CD4-positive, alpha-beta T cell treated with Interleukin-4 for 4 hours (primary cell): ENCODE measurements at places on chromosomes 16 and 17.

GRCh38 chr17:15740570-15741120 is 8.6 kb downstream of the TBC1D26 start:
- no peak for DNase-seq

- no peak for DNase-seq
These were observed 399.7 kb downstream of the CPPED1 start for GRCh38 chr16:12403746-12404658.

DNA sequence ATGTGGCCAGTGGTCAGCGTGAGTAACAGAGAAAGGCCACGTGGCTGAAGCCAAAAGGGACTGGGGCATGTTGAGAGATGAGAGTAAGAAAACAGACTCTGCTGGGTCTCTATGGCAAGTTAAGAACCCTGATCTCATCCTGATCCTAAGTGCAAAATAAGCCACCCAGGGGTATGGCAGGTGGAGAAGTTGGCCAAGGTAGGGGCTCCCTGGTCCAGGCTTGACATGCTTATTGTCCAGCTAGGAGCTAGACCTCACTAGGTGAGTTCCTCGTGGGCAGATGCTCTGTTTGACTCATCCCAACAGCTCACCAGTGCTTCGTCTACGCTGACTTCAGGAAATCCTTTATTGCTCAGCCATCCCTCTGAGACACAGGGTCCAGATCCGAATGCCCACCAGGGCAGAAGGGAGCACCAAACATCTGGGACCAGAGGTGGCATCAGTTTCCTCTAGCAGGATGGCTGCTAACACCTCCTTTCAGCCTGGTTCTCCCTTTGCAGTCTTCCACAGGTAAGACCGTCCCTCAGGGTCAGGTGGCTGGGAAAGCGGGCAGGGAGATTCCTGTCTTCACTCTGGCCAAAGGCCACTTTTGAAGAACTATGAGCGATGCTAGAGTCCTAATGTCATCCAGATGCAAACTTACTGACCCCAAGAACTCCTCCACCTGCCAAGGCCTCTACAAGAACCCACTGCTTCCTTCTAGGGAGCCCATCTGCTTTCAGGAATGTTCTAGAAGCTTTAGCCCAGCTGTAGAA is 99.5 kb downstream of the CDYL2 start:
- no peak for DNase-seq

- DNase-seq: no peak
These were observed 97.1 kb downstream of the ITFG1 start for GRCh38 chr16:47363761-47364160.

DNA sequence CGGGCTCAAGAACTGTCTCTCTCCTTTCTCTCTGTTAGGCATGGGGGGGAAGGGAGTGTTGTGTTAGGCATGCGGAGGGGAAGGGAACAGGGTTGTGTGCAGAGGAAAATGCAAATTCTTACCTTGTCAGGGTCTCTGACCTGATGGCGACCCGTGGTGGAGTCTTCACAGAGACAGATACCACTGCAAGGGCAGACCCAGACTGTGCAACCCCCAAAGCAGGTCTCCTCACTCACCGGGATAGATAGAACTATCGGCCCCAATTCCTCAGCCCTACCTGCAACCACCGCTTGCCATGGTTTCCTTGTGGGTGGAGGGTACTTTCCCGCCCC is 9.6 kb upstream of the MPP2 start:
- no peak for DNase-seq

GRCh38 chr16:16017812-16018211 is 68.4 kb downstream of the ABCC1 start:
- DNase-seq: no peak

GRCh38 chr16:30748634-30749445 is 615 bp downstream of the PHKG2 start:
- peak; percentile 11 for DNase-seq

DNA sequence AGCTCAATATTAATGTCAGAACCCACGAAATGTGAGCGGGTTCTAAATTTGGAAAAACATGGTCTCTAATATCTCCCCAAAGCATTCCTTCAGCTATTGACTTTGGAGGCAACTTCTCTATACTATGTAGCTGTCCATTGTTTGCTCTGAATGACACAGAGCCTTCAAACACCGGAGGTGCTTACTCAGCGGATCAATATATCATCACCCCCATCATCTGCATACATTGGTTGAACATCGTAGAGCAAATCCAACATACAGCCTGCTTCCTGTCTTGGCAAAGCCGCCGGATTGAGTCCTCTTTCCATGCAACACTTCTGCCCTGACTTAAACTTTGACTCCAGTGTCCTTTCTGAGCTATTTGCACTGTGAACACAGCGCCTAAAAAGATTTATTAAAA is 61.3 kb downstream of the C17orf67 start:
- DNase-seq: no peak

- no peak for DNase-seq
These were observed 449.8 kb downstream of the SHISA9 start for GRCh38 chr16:13351181-13351580.

DNA sequence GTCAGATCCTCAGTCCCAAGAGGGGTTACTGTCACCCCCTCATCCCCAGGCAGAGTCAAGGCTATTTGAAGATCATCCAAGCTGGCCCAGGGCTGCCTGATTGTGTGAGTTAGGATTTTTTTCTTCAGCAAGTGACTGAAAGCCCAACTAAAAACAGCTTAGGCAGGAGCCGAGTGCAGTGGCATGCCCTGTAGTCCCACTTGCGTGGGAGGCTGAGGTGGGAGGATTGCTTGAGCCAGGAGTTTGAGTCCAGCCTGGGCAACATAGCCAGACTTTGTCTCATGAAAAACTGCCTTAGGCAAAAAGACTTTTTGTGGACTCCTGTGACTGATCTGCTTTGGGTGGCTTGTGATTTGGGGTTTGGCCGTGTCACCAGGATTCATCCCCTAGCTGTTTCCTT is 19.9 kb downstream of the PGS1 start:
- DNase-seq: no peak

DNA sequence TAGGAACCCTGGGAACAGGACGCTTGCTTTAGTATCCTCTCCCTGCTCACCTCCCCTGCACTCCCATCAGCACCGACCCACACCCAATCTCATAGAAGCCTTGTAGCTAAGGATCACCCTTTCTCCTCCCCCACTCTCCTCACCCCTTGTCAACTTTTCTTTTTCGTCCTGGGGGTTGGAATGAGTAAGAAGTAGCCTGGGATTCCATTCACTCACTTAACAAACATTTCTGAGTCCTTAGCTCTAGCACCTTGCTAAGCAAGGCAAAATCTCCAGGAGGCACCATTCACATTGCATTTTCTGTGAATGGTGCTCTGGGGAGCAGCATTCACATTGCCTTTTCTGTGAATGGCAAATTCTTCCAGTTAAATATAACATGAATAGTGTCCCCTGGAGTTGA is 1.1 kb upstream of the PGAP3 start:
- no peak for DNase-seq

GRCh38 chr17:8420041-8420934 is 15.4 kb upstream of the NDEL1 start:
- DNase-seq: no peak

- DNase-seq: no peak
These were observed 126.0 kb downstream of the RAB11FIP4 start for GRCh38 chr17:31517524-31517923.

- peak; percentile 45 for DNase-seq
These were observed 862 bp downstream of the DCAKD start for GRCh38 chr17:45050481-45051059.

- no peak for DNase-seq
These were observed 4.3 kb downstream of the TK1 start for GRCh38 chr17:78182504-78182903.

GRCh38 chr17:67441052-67441895 is 64.2 kb downstream of the PITPNC1 start:
- peak; percentile 98 for DNase-seq

DNA sequence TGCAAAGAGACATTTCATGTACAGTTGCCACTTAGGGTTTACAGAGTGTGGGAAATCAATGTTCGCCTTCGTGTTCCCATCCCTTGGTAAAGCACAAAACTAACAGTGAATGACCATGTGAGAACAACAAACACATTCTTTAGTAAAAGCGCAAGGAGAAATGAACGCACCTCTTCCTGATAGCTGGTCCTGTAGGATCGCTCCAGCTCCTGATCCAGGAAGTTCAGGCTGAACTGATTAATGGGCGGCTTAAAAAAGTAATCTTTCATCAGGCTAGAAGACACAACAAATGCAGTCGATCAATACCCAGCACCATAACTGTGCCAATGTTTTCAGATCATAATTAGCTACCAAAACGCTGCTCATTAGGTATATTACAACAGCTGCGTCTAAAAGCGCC is 108.3 kb upstream of the CREBBP start:
- DNase-seq: no peak

DNA sequence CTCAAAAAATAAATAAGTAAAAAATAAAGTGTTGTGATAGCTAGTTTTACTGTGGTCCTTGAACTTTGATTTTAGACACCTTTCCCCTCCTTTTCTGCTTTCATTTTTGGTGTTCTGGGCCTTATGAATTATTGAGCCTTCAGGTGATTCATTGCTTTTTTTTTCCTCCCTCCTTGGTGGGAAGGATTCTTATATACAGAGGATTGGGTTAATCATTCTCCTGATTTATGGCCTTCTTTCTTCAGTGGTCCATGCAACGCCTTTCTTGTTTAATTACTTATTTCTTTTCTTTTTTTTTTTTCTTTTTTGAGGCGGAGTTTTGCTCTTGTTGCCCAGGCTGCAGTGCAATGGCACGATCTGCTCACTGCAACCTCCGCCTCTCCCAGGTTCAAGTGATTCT is 8.0 kb upstream of the MYL4 start:
- no peak for DNase-seq

DNA sequence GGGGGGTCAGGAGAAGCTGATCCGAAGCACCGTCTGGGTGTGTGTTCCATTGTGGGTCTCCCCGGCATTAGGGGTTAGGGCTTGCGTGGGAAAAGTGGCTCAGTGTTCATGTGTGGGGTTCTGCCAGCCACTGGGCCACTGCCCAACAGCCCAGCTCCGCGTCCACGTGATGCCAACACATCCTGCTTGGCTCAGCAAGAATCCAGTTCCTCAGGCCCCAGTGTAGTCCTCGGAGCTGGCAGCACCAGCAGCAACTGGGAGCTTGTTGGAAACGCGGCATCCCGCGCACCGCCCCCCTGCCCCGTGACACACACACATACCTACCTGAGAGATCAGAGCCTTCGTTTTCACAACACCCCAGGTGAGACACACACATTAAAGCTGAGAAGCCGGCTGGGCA is 18.9 kb downstream of the LGALS9 start:
- DNase-seq: no peak

- no peak for DNase-seq
These were observed 10.9 kb upstream of the SLC7A5 start for GRCh38 chr16:87880117-87880696.

GRCh38 chr16:69840975-69841374 is 78.8 kb downstream of the WWP2 start:
- DNase-seq: no peak

- DNase-seq: no peak
These were observed 102.4 kb downstream of the MAP2K6 start for GRCh38 chr17:69516911-69517310.

DNA sequence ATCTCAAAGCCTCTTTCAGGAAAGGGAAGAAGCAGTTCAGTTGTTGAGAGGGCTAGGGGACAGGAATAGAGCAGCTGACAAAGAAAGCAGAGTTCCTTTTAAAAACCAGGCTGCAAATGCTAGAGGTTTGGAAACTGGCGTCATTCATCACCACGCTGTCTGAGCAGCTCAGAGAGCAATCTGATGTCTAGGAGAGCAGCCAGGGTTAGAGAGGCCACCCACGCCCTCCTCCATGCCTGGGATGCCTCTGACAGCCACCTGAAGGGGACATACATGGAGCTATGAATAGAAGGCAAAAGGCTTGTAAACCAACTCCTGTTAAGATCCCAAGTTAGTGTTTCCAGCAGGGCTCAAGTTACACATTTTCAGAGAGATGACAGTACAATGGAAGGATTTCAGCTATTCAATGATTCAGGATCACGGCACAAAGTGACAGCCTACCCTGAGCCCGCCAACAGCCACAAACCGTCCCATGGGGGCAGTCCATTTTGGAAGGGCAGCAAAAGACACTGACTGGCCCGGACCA is 12.4 kb downstream of the RAB5C start:
- DNase-seq: no peak

- no peak for DNase-seq
These were observed 43.7 kb downstream of the PKD1L3 start for GRCh38 chr16:71956486-71956885.

- DNase-seq: no peak
These were observed 128.2 kb downstream of the ZNF778 start for GRCh38 chr16:89345642-89346150.

GRCh38 chr16:85935391-85935973 is 36.5 kb downstream of the IRF8 start:
- DNase-seq: no peak

GRCh38 chr17:72413077-72414031 is 292.5 kb downstream of the SOX9 start:
- no peak for DNase-seq

DNA sequence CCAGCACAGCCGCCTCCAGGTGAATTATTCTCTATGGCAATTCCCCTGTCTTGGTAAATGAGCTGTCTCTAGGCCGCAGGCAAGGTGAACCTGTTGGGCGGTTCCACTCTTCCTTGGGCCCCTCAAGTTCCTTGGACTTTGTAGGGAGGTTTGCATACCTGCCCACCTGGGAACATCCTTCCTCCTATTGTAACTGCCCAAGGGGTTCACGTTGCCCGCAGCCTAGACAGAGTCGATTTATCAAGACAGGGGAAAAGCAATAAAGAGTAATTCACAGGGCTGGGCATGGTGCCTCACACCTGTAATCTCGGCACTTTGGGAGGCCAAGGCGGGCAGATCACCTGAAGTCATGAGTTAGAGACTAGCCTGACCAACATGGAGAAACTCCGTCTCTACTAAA is 122.5 kb downstream of the KCNJ18 start:
- DNase-seq: no peak

DNA sequence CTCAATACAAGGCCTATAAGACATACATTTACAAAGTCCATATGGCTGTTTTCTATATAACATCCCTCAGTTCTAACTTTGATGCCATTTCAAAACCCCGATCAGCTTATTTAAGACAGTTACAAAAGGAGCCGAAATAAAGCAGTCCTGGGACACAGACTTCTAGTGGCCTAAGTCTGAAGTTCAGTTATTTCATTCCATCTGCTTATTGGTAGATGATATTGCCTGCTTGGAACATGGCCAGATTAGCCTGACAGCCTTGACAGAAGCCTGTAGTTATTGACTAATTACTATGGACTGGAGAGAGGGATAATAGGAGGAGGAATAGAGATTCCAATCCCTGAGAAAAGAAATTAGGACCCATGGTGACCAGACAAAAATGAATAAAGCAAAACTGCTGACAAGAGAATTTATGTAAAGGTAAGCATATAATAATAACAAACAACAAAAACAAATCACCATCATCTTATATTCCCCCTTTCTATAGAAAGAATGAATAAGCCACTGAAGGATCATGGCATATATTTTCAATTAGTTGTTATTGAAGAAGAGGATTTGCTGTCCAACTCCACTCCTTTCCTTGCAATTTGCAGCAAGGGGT is 206.3 kb upstream of the TOM1L1 start:
- no peak for DNase-seq

DNA sequence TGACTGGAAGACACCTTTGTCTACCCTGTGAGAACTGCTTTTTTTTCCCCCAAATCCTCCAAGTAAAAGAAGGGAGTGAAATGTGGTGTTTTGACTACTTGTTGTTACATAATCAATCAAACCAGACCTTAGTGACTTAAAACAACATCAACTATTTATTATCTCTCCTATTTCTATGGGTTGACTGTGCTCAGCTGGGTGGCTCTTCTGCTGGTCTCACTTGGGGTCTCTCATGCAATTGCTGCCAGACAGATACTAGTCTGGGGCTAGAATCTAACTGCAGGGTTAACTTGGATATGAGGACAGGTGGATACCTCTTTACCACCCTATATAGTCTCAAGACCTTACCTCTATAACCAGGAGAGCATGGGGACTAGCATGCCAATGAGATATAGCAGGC is 141.3 kb downstream of the SALL1 start:
- no peak for DNase-seq
